Activated CD4-positive, alpha-beta T cell treated with anti-CD3 and anti-CD28 coated beads, Interleukin-2, Interleukin-4, amounts not matched to agents 100 ng/mL and 50 ng/mL, durations not matched to agents 16 hours and 8 hours (primary cell): ENCODE measurements at places on chromosomes 4 and X.

GRCh38 chr4:141686879-141687278, 50.5 kb downstream of the IL15 start:
- DNase-seq, result no peak

- DNase-seq, result no peak
These were observed 44.8 kb downstream of the BANK1 start for GRCh38 chr4:101835121-101835904.

DNA sequence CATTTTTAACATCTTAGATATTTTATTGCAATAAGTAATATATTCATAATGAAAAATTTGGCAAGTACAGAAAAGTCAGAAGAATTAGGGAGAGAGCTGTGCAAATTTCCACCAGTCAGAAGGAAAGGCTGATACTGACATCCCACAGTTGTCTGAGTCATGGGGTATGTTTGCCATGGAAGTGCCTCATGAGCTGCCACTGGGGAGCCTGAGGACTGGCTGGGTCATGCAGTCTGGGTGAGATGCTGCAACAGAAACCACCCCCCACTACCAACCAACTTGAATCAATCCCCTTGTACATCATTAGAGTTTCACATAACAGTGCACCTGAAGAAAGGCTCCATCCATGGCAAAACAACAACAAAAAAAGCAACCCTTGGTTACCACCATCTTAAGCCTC, 45.2 kb upstream of the ENPP6 start:
- no peak for DNase-seq

DNA sequence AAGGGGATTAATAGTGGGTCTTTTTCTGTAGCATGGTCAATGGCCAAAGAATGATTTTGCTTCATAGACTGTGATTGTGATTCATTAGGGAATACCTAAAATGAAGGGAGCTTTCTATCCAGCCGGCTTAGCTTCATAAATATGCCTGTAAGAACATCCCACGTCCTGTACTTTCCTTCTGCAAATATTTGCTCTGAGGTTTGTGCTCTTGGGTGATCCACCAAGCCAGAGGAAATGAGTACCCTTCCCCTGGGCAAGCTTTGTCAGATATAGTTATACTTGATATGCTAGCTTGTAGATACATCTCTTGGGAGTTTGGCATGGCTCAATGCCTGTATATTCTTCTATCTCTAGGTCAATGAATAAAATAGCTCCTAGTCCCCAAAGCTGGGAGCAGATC, 28.2 kb upstream of the SPARCL1 start:
- no peak for DNase-seq

GRCh38 chrX:100615005-100615404, 21.6 kb downstream of the TSPAN6 start:
- peak; percentile 50 for DNase-seq

DNA sequence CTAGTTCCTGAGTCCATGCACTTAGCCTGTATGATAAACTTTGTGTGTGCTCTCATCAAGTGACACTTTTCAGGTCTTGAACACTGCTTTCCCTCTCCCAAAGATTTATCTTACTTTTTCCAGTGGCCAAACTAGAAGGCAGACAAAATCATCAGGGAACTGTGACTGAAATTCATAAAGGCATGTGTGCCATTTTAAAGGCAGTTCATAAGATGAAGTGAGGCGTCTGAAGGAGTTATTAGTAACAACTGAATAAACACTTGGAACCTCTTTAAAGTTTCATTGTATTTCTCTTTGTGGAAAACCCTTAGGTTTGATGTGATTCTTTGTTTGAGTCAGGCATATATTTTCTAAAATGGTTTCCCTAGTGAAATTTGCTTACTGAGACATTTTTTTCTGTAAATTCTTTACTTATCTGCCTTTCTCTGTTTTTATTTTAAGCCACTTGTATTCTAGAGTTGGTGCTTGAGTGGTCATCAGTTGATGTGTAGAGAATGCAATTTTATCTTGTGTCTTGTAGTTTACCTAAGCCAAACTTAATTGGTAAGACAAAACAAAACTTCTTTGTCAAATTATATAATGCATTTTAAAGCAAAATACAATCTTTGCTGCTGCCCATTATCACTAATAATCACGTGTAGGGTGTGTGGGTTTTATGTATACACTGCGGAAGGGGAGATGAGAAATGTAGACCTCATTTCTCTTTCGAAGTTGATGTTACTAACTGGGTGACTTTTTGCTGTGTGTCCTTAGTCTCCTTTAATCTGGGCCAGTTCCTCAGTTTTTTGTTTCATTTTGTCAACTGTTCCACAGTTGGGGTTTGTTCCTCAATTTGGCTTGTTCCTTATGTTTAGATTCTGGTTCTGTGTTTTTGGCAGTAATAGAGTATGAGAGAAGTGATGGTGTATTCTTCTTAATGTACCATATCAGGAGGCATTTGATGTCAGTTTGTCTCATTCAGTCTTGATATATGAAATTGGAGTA, 56.8 kb downstream of the RBPJ start:
- no peak for DNase-seq

GRCh38 chr4:165199286-165199685, 8.1 kb upstream of the KLHL2 start:
- no peak for DNase-seq

DNA sequence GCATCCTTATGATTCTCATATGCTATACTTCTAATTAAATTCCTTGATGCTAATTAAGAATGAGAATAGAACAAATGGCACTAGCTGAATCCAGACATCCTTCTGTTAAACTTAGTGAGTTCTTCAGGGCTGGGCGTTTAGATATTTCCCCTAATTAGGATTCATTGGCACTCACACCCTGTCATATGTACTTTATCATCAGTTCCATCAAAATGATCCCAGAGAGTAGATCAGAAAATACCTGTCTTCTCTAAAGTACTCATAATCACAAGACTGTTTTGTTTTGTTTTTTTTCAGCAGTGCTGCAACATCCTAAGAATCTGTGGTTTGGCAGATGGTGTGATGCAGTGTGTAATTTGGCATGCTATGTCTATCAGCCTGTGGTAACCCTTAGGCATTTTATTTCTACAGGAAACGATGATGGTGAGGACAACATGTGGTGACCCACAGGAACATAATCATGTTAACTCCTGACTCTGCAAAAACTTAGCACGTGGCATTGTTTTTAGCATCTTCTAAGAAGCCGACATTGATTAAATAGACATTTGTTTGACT, 2528.4 kb downstream of the ARAP2 start:
- no peak for DNase-seq

DNA sequence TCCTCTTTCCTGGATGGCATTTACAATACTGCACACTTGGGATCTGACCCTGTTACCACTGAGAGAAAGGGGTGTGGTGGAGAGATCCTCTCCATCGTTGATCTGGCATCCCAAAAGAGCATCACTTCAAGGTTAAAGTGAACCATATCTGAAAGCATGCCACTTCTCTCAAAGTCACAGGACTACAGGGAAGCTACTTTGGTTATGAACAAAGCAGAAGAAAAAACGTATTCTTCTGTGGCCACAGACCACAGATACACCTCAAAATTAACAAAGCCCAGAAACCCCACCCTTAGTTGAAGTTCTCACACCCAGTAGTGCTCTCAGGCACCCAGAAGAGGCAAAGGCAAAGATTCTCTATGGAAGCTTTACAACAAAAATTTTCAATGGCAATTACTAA, 108.3 kb downstream of the JADE1 start:
- DNase-seq, result peak; percentile 8

DNA sequence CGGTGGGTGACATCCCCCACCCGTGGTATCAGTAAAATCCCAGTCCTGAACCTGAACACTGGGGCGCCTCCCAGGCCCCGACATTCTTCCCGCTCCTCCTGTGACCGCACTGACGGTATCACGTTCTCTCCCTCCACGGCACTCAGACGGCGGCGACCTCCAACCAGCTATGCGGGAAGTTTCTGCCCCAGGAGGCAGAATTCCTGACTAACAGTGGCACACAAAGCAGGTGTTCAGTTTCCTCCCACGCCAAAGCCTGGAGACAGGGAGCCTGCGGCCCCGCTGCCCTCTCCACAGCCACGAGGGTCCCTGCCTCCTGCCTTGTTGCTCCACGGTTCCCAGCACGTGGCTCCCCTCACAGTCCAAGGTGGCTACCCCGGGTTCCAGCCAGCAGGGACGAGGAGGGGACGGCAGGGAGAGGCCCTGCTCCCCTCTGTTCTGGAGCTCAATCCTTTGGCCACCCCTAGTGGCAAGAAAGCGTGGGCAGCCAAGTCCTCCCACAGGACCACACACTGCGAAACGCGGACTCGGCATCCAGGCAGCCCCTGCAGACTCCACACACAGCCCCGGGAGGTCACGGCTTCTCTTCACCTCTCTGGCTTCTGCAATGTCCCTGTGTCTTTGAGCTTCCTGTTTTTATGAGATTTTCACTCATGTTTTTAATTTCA, 15.2 kb downstream of the CTBP1 start:
- DNase-seq, result no peak

DNA sequence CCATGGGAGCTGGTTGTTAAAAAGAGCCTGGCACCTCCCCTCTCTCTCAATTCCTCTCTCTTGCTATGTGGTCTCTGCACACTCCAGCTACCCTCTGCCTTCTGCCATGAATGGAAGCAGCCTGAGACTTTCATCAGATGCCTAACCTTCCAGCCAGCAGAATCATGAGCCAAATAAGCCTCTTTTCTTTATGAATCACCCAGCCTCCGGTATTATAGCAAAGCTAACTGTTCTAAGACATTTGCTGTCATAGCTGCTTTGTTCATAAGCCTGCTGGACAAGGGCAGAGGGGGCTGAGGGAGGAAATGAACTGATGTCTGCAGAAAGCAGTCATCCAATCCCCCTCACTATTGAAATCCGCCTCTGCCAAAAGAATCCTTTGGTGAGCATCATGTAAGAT, 196.7 kb downstream of the ZNF330 start:
- no peak for DNase-seq

GRCh38 chr4:74237425-74237966, 70.8 kb upstream of the EPGN start:
- no peak for DNase-seq

DNA sequence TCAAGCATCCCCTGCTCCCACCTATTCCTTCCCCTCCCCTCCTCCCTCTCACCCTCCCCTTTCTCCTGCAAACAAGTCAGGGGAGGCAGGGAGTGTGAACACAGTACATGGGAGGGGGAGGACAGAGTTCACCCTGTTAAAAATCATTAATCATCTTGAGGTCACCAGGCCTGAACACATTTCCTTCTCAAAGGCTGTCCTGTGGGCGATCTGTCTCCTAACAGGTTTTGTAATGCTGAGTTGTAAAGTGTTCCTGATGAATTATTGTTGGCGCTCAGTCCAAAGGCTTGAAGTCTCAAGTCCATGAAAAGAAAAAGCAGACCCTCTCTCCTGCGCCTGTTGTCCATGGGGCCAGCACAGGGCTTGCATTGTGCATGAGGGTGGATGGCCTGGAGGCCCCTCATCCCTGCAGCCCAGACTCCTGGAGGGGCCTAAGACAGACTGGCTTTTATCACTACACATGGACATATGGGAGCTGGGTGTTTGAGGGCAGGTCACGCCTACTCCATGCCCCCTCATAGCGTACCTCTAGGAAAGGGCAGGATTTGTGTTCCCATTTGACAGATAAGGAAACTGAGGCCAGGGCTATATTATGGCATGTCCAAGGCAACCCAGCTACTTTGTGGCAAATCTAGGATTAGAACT, 189.1 kb downstream of the RAB28 start:
- DNase-seq, result no peak

DNA sequence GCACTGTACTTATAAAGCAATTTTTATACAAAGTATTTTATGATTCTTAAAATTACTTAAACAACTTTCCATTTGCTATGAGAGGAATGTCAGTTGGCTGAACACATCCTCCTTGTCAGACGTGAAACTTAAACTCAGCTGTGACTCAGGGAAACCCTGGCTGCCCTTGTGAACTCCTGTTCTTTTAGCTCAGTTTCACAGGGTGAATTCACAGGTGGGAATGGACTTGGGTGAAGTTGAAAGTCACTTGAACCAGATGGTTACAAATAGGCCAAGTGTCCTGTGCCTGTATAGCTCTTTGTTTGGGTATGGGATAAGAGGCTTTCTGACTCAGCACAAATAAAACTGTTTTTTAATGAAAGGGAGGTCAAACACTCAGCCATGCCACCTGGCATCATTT, 67.4 kb upstream of the FAM47B start:
- no peak for DNase-seq

GRCh38 chr4:35080799-35081198, 1163.5 kb downstream of the ARAP2 start:
- no peak for DNase-seq

DNA sequence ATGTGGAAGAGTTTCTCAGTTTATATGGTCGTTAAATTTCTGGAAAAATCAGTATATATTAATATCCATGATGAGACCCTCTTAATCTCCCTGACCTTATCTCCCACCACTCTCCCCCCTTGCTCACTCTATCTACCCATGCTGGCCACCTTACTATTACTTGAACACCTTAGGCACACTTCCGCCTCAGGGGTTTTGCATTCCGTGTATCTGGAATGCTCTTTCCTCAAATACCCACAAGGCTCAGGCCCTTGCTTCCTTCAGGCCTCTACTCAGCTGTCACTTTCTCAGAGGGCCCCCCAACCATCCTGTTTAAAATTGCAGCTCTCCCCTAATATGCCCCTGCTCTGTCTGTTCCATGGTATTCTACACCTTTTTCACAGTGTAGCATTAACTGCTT, 1.9 kb downstream of the KANTR start:
- DNase-seq, result no peak

GRCh38 chr4:3461515-3462291, 1.4 kb upstream of the DOK7 start:
- DNase-seq, result no peak

GRCh38 chr4:174522183-174523024, at the start of gene HPGD:
HPGD (minus strand) TSS chr4:174522488; CDS start chr4:174522451, 37 bp downstream.
- DNase-seq, result peak; percentile 54

DNA sequence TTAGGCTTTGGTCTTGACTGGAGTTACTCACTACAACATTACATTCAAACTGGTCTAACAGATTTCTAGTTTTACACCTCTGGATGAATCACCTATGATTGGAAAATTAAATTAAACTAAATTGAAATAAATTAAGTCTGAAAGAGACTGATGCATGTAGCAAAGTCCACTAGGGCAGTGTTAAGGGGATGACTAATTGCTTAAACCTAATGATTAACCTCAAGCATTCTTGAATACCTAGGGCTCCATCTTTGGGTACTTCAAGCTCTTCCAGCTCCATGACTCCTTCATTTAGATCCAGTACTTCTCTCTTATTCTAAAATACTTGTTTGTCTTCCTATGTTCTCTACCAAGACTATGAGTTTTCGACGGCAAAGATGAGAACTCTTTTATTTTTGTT, 86.8 kb downstream of the SH2D1A start:
- DNase-seq, result no peak

GRCh38 chrX:44975666-44976263, 102.8 kb downstream of the KDM6A start:
- no peak for DNase-seq

- DNase-seq, result no peak
These were observed 36.0 kb downstream of the PTTG2 start for GRCh38 chr4:37995981-37996775.

DNA sequence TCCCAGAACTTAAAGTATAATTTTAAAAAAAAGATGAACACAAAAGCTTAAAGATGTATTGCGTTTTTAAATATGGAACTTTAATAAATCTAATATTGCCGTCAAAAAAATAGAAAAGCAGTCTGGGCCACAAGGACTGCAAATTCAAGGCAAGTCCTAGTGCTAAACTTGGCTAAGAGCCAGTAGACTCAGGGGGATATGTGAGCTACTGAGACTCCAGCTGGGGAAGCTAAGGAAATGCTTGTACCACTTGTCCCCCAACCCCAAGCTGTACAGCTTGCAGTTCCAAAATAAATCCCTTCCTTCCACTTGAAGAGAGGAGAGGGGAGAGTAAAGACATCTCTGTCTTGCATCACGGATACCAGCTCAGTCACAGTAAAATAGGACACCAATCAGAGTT, 290.8 kb upstream of the FGF13 start:
- no peak for DNase-seq

GRCh38 chr4:54330896-54331295, 101.8 kb downstream of the PDGFRA start:
- DNase-seq, result no peak
